ENCODE measurements at places on chromosomes 1 and 21.
A peak's percentile ranks its signal among the peaks of the same experiment; 100 is the strongest.

- DNase-seq, result no peak
Measured at GRCh38 chr1:226432586-226433340, 24.9 kb upstream of the PARP1 start.

- DNase-seq, result no peak
Measured at GRCh38 chr1:107669996-107670395, 295.0 kb downstream of the VAV3 start.

DNA sequence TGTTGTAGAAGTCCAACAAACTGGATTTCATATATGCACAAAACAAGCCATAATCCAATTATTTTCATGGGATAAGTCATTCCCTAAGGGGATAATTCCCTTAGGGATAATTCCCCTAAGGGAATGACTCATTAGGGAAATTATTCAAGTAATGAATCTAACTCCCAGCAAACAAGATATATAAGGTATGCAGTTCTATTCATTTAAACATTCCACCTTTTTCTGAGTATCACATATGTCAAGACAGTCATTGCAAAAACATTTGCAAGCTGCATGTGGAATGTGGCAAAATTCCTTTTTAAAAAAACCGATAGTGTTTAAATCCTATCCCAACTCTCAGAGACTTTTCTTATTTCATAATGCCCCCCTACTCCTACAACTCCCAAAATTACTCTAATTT is 131.2 kb downstream of the AKT3 start:
- DNase-seq, result peak; percentile 79

- DNase-seq, result no peak
Measured at GRCh38 chr1:245079021-245079609, 75.7 kb upstream of the KIF26B start.

DNA sequence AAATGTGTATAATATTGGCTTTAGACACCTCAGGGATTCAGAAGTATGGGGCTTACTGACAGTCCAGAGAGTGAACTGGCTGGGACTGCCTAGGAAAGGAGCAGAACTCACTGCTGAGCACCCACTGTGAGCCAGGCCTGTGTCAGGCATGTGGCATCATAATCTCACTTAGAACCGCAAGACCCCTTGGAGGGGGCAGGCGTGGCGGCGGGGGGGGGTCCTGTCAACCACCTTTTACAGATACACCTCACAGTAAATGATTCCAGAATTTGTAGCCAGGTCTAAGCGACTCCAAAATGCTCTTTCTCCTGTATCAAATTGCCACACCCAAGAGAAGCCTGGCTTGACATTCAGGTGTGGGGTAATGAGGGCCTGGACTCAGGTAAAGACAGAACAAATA is 235.5 kb downstream of the KCNH1 start:
- DNase-seq, result no peak

DNA sequence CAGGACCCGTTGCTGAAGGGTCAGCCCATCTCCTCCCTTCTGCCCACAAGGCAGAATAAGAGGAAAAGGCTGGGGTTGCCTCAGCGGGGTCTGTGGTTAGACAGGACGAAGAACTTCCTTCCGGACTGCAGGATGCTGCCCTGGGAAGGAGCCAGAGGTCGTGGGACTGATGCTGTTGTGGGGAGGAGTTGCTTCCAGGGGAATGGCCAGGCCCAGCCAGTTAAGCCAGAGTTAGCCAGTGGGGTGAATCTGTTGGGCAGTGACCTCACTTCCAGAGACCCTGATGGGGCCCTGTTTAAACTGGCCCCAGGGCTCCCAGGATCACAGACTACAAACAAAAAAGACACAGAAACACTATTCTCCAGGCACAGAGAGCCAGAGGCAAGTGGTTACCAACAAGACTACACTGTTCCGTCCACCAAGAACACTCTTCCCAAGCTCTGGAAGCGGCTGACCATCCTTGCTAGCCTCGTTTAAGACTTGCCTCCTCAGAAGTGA is 13.0 kb downstream of the FAM229A start:
- DNase-seq, result no peak

GRCh38 chr1:230858236-230858820 is 10.0 kb downstream of the C1orf198 start:
- no peak for DNase-seq

GRCh38 chr1:200971955-200972711 is 51.4 kb downstream of the KIF21B start:
- DNase-seq, result no peak

- DNase-seq, result peak; percentile 16
Measured at GRCh38 chr1:209335178-209335577, 248.3 kb upstream of the CAMK1G start.

- DNase-seq, result no peak
Measured at GRCh38 chr1:96474985-96475743, 246.4 kb upstream of the PTBP2 start.

DNA sequence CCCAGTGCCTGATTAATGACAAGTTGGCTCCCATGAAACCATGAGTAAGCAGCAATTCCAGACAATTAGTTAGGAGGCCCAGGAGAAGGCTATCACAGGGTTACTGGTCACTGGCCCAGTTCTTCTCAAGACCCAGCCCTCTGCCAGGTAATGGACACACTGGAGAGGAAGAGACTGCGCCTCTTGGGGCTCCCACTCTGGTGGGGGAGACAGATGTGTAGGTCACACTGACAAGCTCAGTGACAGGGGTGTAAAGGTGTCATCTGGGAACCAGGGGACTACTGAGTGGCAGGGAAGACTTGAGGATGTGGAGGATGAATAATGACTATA is 4.9 kb downstream of the HPCA start:
- DNase-seq, result no peak

DNA sequence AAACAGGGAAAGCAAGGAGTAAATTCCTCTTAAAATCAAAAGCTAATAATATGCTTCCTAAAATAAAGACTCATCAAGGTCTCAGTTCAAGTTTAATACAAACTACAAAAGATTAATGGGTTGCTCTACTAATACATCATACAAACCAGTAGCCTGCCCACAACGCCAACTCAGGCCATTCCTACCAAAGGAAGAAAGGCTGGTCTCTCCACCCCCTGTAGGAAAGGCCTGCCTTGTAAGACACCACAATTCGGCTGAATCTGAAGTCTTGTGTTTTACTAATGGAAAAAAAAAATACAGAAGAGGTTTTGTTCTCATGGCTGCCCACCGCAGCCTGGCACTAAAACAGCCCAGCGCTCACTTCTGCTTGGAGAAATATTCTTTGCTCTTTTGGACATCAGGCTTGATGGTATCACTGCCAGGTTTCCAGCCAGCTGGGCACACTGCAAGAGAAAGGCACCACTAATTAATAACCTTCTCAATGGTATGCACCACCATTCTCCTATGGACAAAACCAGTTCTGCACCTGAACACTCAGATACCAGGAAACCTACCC is 10.6 kb downstream of the PRDX1 start:
- DNase-seq, result no peak

DNA sequence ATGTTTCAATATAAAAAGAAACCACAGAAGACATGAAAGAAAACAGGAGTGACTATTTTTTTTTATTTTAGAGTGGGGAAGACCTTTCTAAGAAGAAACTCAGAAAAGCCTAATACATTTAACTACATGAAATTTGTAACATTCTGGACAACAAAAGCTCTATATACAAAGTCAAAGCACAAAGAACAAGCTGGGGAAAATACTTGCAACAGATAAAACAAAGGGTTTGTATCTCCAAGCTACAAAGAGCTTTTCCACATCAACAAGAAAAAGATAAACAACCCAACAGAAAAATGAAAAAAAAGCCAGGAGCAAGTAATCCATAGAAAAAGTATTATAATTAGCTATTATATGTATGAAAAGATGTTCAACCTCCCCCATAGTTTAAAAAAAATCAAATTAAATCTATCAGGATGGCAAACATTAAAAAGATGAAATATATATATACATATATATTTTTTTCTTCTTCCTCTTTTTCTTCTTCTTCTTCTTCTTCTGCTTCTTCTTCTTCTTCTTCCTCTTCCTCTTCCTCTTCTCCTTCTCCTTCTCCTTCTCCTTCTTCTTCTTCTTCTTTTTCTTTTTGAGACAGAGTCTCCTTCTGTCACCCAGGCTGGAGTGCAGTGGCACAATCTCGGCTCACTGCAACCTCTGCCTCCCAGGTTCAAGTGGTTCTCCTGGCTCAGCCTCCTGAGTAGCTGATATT is 49.1 kb upstream of the EPS8L3 start:
- DNase-seq, result no peak

DNA sequence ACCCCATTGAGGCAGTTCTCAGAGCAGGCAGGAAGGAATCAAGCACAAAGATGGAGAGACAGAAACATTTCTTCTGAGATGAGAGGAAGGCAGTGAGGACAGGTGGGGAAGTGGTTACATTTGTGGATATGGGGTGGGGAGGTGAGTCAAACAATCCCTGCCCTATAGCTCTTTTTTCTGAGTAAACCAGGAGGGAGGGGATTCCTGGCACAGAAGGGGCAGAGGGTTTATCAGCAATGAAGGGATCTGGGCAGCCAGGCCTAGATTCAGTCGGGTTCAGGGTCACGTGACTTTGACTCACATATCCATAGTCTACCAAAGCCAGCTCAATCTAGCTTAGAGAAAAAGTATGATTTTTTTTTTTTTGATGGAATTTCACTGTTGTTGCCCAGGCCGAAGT is 15.7 kb upstream of the PHC2 start:
- no peak for DNase-seq

DNA sequence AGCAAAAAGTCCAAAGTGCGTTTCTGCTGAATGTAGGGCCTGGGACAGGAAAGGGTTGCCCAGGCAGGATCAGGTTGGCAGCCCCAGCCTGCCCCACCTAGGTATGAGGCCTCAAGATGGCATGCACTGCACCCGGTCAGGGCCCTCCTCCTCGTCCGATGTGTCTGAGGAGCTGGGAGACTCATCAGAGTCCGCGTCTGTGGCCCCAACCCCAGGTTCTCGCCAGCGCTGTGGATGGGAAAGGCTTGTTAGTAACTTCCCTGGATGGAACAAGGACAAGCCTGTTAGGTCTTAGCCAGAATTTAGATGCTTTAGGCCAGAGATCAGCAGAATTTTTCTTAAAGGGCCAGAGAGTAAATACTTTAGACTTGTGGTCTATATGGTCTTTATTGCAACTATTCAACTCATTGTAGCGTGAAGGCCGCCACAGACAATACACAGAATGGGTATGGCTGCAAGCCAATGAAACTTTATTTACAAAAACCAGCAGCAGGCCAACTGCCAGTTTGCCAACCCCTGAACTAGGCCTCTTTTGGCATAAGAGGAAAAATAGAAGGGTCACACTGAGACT is 12.4 kb downstream of the PEA15 start:
- DNase-seq, result no peak

GRCh38 chr21:17348357-17348756 is 164.5 kb upstream of the CXADR start:
- DNase-seq, result no peak

DNA sequence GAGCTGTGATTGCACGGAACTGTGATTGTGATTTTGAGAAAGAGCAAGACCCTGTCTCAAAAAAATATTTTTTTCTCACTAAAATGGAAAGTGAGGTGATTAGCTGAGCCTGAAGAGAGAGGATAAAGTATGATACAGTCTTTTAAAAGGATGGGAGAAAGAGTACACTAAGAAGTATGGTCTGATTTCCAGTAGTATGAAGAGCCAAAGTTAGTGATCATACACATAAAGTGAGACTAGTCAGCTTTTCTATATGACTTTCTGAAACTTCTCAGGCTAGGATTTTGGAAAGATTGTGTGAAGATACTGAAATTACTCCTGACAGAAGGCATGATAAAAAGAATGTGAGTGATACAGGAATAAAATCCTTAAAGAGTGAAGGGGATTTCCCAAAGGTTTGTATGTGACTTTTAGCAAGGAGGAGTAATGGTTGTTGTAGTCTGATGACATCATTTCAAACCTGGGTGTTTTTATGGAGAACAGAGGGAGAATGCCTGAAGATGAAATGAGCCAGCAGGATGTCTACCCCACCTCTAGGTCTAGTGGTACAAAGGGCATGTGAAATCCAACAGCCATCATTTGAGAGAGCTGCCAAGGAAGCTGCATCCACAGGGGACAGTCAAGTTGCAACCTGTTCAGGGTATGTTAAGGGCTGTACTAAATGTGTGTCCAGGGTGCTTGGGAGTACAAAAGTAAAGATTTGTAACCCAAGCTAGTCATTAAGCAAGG is 157.7 kb downstream of the PIK3R3 start:
- no peak for DNase-seq

DNA sequence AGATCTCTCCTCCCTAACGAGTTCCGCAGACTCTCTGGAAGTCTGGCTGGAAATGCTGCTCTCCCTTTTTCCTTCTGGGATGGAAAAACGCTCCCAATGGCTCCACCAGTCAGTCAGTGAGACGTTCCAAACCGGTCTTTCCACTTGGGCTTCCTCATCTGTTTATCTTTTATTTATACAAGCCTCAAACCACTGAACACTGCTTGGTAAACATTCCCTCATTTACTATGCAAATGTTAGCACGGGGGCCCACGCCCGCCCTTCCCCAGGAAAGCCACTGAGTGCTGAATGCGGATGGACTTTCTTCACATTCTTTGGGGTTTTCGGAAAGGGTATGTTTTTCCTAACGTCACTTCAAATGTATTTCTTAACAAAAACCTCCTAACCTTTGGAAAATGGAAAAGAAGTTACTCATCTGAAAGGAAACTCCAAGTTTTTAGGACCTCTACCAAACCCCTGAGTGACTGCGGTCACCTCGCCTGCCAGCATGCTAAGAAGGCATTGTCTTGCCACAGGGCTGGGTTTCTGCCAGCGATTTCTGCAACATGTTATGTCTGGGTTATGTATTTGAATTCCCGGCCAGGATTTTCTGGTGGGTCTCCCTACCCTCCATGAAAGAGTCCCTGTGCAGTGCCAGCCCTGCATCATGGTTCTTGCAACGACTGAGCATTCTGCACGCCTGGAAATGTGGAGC is 14.0 kb upstream of the UMODL1 start:
- DNase-seq, result peak; percentile 49

DNA sequence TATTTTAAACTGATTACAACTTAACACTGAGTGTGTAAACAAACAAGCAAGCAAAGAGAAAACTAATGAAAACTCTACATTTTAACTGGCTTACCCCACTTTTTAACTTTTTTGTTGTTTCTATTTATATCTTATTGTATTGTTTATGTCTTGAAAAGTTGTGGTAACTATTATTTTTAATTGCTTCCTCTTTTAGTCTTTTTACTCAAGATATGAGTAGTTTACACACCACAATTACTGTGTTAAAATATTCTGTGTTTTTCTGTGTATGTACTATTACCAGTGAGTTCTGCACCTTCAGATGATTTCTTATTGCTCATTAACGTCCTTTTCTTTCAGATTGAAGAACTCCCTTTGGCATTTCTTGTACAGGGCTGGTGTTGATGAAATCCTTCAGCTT is 4.7 kb upstream of the HHAT start:
- DNase-seq, result no peak

- no peak for DNase-seq
Measured at GRCh38 chr1:6265151-6265550, 4.3 kb upstream of the GPR153 start.

- no peak for DNase-seq
Measured at GRCh38 chr1:183278739-183279591, 92.9 kb downstream of the LAMC2 start.

GRCh38 chr21:29293495-29293894 is 5.2 kb upstream of the BACH1 start:
- DNase-seq, result no peak

- no peak for DNase-seq
Measured at GRCh38 chr21:37627074-37627473, 260.5 kb downstream of the DYRK1A start.

GRCh38 chr1:244349581-244350001 is 102.1 kb downstream of the ADSS2 start:
- no peak for DNase-seq
